ENCODE measurements at places on chromosomes 6 and 20. TPM values are rescaled to one million over a fixed set of nuclear protein-coding genes. Genes with fewer than 3 reads are reported as not detected.

GPR6 gene
- total RNA-seq: not detected

OR11A1 gene
- not detected for total RNA-seq

CPNE5 gene
- total RNA-seq: 10.8 TPM

IMPG1 gene
- total RNA-seq: 68.0 TPM

SIGLEC1 gene
- 3.1 TPM for total RNA-seq

KHDC1L gene
- total RNA-seq: 1.0 TPM

C4B gene
- 12.1 TPM for total RNA-seq

ACTL10 gene
- 0.49 TPM for total RNA-seq

POU5F1 gene
- not detected for total RNA-seq

NOTCH4 gene
- 13.6 TPM for total RNA-seq

DNMT3B gene
- 10.0 TPM for total RNA-seq

SLC18B1 gene
- total RNA-seq: 14.8 TPM

SRSF6 gene
- 156 TPM for total RNA-seq

KATNA1 gene
- total RNA-seq: 31.0 TPM

SPDEF gene
- 1.8 TPM for total RNA-seq

PPP1R3G gene
- total RNA-seq: 2.8 TPM

PAK1IP1 gene
- total RNA-seq: 12.8 TPM

CEP43 gene
- 50.8 TPM for total RNA-seq

NQO2 gene
- 9.5 TPM for total RNA-seq

PBOV1 gene
- total RNA-seq: not detected

HLA-F gene
- 24.5 TPM for total RNA-seq

LY6G6F gene
- not detected for total RNA-seq

PTK6 gene
- 1.3 TPM for total RNA-seq
